Bronchial epithelial cell (primary cell): ENCODE measurements at places on chromosomes 2 and 18. TPM values are rescaled to one million over a fixed set of nuclear protein-coding genes. Genes with fewer than 3 reads are reported as not detected.

The ZNG1B gene
- total RNA-seq, result 34.0 and 47.0 TPM in 2 replicates

The PREB gene
- 46.1 and 69.3 TPM in 2 replicates for total RNA-seq

The EEF1B2 gene
- total RNA-seq, result 816 and 1,045 TPM in 2 replicates

The HOXD12 gene
- not detected in 2 replicates for total RNA-seq

The CHRND gene
- total RNA-seq, result not detected in 2 replicates

The FAP gene
- 0.26 and 1.1 TPM in 2 replicates for total RNA-seq

The NABP1 gene
- total RNA-seq, result 45.5 and 70.0 TPM in 2 replicates

- DNase-seq, result peak; percentile 50
Observed at GRCh38 chr2:192286093-192286701, 91.5 kb upstream of the TMEFF2 start.

- no peak for DNase-seq
Observed at GRCh38 chr18:60391571-60392226, 19.1 kb upstream of the MC4R start.

GRCh38 chr2:129285012-129285411 lies 694.5 kb upstream of the RAB6C start:
- no peak for DNase-seq

GRCh38 chr2:209696836-209697711 lies 74.6 kb upstream of the UNC80 start:
- no peak for DNase-seq

- no peak for DNase-seq
Observed at GRCh38 chr18:52415131-52415530, 75.1 kb downstream of the DCC start.

DNA sequence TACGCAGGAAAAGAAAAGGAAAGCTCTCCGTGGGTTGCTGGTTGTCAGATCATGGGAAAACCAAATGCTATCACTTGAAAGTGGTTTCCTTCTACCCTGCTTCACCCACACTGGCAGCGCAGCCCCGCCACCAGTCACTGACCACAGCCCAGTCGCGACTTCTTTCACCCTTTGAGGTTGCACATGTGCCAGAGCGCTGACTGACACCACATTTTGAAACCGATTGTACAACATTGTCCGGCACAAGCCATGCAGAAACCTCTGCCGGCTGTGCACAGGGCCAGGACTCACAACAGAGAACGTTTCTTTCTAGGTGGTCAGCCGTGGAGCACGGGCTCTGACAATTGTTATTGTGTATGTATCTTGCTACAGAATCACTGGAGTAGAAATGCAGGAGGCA lies 827.2 kb upstream of the POU3F3 start:
- no peak for DNase-seq

- DNase-seq, result no peak
Observed at GRCh38 chr2:226797989-226798421, 1.6 kb downstream of the IRS1 start.

DNA sequence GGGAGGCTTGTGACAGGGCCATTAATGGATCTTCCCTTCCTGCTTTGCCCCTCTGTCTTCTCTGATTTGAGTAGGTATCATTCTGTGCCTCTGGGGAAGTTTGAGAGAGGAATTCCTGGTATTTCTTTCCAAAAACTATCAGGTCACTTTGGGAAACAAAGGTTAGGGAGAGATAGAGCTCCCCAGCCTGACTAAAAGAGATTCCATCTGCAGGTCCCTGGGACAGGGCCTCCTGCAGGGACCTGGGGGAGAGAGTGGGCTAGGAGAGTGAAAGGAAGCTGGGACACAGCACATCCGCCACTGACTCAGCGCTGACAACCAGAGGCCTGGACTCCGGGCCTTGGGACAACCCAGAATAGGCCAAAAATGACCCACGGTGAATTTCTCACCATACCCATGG lies 6.4 kb downstream of the GALNT14 start:
- no peak for DNase-seq

DNA sequence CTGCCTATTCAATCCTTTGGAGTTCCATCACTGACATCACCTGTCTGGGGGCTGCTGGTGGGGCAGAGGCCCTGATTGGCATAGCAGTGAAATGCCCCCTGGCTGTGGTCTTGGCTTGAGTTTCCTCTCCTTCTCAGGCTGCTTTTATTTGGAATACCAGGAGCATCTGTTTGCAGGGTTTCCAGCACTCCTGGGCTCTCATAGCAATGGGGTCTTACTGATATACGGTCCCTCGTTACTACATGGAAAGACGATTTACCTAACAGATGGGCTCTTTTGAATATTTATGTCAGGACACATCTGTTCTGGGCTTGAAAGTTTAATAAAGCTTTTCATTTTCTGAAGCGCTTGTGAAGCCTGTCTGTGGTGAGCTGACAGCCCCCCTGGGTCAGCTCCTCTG lies 230.3 kb downstream of the SLC4A3 start:
- no peak for DNase-seq
